ENCODE measurements at places on chromosomes 13 and 19.

GRCh38 chr13:37701306-37701705, 102.7 kb upstream of the POSTN start:
- DNase-seq, result no peak

- DNase-seq, result no peak
Measured at GRCh38 chr19:33048806-33049676, 15.6 kb downstream of the RHPN2 start.

GRCh38 chr13:65594298-65594781, 1635.8 kb downstream of the PCDH9 start:
- DNase-seq, result no peak

DNA sequence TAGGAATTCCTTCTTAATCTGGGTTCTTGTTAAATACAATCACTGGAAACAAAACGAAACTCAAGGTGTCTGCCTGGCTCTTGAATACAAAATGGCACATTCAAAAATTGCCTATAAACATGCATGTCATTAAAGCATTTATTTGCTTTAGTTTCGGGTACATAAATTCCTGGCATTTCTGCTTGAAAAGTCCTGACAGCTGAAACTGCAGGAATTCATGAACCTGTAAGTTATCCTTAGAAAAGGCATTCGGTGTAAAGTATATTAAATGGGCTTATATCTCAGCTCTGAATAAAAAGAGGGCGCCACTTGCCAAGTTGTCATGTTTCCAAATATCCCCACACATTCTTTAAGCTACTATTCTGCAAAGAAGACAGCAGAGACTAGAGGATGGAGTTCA, 32.9 kb downstream of the RXFP2 start:
- DNase-seq, result no peak

DNA sequence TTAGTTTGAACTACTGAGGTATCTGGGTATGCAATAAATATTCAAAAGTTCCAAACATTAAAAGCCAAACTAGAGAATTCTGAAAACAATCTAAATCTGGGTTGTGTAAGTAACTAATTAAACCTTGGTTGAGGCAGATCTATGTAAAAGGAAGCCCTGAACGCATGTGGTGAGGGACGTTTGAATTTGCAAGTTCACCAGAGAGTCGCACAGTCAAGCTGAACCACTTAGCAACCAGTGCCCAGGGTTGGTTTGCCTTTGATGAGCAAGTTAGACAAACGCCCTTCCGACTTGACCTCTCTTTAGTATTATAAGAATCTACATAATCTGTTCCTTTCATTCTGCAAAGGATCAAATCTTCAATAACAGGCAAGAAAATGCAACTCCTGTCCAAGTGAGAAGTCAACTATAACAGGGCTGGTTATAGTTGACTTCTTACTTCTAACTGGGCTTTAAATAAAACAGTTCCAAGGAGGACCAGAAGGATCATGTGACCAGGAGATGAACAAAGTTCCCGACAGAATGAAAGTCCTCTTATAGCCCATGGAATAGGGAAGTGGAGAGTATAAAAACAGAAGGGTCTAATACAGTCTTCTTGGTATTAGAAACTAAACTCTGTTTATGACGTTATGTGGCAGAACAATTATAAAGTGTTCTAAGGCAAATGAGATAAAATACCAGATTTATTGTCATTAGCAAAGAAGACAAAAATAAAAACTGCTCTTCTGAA, 40.6 kb downstream of the PHF11 start:
- no peak for DNase-seq

DNA sequence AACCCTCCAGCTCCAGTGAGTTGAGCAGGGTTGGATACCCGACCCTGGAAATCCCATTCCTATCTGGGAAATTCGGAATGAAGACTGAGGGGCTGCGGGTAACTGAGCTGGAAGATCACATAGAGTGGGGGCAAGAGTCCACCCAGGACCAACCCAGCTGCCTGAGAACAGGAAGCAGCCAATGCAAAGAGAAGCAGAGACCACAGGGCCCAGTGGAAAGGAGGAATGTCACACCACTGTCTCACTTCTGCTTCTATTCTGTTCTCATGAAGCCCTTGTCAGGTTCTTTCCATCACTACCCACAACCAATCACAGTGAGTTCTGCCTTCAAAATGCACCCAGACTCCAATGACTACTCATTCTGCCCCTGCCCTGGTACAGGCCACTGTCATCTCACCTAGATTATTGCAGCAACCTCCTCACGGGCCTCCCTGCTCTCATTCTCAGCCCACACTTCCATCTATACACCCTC, 15.3 kb downstream of the DYRK1B start:
- no peak for DNase-seq

GRCh38 chr13:99062593-99062992, 84.7 kb upstream of the DOCK9 start:
- no peak for DNase-seq

- DNase-seq, result no peak
Measured at GRCh38 chr13:88483202-88483601, 812.0 kb downstream of the SLITRK5 start.

DNA sequence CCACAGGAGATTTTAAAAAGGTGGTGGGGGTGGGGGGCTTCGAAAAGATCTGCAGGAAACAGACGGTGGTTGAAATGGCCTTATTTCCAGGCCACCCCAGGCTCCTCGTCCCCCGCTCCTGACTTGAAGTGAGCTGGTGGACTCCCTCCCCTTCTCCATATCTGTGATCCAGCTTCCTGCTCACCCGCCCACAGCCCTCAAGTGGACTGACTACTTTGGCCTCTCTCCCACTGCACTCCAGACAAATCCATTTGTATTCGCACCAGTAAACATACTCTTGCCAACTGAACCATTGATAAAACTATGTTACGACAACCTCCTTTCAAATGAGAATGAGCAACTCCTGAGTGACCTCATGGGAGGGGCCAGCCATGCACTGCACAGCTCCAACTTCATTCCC, 259.5 kb downstream of the COL4A1 start:
- DNase-seq, result peak; percentile 65

DNA sequence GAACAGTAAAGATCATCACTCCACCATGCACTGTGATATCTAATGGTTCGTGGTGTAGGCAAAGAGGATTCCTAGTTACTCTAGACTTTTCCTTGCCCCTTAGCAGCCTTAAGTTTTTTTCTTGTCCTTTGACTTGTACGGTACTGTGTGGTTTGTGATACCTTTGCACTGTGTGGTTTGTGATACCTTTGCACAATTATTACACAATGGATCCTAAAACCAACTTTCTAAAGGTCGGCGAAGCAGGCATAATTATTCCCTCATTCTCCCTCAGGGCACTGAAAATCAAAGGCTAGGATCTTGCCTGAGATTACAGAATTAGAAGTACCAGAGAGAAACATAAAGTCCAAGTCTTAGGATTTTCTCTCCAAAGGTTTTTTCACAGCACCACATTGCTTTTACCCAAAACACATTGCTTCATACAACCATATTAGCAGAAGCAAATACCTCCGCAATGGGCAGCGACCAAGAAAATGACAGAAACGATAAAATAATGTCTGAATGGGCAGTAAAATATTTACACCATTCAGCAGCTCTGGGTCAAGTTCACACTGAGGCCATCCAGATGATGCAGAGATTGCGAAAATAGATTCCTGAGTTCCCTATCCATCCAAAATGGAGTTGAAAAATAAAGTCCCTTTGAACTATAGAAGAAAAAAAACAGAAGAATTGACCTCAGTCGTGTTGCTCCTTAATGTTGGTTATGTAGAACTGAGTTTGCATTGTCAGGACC, 106.4 kb downstream of the FGF14 start:
- DNase-seq, result peak; percentile 4

- DNase-seq, result no peak
Measured at GRCh38 chr19:54541712-54542111, 31.9 kb upstream of the LILRA2 start.

DNA sequence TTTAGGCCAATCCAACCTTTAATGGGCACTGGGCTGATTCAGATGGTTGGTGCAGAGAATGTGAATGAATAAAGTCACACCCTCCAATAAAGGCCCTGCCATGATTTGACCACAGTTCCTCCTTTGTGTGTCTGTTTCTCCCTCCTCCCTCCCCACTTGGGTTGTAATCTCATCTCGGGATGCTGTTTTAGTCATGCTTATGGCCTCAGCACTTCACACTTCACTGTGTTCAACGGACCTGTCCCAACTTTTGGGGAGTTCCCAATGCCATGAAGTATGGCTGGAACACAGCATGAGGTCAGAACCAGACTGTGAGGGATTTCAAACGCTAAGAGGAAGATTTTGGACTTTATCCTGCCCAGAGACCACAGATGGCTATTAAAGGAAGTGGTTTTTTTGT, 5.6 kb upstream of the RAB8A start:
- DNase-seq, result no peak

DNA sequence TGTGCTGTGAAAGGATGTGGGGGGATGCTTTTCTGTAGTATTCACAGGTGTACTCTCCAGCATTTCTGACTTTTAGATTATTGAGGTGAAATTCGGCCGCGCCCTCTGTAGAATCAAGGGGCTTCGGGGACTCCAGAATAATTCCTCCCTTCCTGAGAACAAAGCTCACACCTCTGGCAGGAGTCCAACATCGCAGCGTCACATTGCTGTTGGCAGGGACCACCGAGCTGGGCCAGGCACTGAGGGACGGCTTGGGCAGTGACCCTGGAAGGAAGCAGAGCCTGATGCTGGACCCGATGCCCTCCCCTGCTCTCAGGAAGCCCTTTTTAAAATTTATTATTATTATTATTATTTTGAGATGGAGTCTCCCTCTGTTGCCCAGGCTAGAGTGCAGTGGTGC, 6.3 kb downstream of the TARM1 start:
- no peak for DNase-seq

GRCh38 chr13:64767054-64767453, 2463.1 kb downstream of the PCDH9 start:
- no peak for DNase-seq

- no peak for DNase-seq
Measured at GRCh38 chr19:11984986-11985385, 20.1 kb downstream of the ZNF763 start.

GRCh38 chr13:109897988-109898624, 111.7 kb upstream of the IRS2 start:
- DNase-seq, result no peak

GRCh38 chr13:43268632-43269031, 245.2 kb downstream of the DNAJC15 start:
- no peak for DNase-seq

DNA sequence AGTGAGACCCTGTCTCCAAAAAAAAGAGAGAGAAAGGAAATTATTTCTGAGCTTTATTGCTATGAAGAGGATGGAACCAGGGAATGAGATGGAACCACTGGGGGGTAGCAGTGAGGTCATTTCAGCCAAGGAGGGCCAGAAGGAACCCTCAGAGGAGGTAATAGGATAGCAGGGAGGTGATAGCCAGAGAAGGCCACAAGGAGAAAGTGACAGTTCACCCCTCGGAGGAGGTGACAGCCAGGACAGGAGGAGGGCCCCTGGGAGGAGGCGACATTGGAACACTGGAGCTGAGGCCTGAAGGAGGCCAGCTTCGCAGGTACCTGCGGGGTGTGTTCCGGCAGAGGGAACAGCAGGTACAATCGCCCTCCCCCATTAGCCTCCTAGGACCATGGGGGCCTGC, 675 bp upstream of the PGPEP1 start:
- DNase-seq, result no peak

DNA sequence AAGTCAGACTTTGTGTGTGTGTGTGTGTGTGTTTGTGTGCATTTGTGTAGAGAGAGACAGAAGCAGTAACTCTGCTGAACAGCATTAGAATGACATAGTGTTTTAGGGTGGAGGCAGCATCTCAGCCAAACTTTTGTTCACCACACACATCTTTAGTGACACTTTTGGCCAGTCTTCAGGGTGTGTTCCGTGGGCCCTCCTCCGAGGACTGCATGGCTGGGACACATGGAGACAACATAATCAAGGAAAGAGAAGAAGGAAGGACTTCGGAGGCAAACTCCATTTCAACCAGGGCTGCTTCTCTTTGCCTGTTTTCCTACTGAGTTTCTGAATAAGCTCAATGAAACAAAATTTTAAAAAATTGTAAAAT, 205.1 kb downstream of the LHFPL6 start:
- no peak for DNase-seq

DNA sequence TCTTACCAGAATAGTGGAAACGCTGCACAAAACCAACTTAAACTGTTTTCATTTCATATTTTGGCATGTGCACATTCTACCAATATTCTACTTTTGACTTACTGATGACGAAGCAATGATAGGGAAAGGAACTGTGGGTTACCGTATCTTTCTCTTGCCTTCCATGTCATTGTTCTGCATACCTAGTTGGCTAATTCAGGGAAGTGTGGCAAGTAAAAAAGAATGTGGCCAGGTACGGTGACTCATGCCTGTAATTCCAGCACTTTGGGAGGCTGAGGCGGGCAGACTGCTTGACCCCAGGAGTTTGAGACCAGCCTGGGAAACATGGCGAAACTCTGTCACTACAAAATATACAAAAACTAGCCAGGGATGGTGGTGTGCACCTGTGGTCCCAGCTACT, 108.2 kb downstream of the SIPA1L3 start:
- DNase-seq, result no peak

- DNase-seq, result no peak
Measured at GRCh38 chr13:30607908-30608307, 9.8 kb upstream of the USPL1 start.

DNA sequence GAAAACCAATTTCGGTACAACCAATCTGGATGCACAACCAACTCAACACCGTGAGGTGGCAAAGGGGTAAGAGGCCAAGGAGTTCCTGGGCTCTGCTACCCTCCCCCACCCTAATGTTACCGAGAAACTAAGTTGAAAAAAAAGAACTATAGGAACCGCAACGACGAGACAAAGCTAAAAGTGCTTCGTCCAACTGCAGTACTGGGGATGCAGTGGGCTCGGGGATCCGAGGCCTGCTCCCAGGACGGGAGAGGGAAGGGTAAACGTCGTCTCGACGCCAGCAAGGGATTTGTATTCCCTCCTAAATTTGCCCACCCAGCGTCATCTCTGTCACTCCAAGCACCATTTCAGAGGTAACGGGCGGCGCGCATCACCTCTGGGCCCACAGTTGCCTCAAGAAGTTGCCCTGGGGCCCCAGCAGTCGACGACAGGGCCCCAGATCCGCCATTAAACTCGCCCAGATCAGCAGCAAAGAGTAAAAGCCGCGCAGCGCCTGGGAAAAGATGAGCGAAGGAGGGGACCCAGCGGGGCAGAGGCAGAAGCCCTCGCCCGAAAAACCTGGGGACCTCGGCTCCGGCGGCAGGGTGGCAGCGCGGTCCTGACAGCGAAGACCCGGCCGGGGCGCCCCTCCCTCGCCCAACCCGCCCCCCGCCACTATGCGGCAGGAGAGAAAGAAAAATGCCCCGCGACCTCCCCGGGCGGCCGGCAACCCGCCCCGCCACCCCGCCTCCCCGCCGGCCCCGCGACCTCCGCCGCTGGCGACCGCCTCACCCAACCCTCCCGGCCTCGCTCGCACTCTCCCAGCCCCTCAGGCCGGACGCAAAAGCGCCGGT, 752 bp downstream of the ZMYM5 start:
- no peak for DNase-seq

- DNase-seq, result peak; percentile 34
Measured at GRCh38 chr13:84645196-84646012, 763.1 kb upstream of the SLITRK1 start.

DNA sequence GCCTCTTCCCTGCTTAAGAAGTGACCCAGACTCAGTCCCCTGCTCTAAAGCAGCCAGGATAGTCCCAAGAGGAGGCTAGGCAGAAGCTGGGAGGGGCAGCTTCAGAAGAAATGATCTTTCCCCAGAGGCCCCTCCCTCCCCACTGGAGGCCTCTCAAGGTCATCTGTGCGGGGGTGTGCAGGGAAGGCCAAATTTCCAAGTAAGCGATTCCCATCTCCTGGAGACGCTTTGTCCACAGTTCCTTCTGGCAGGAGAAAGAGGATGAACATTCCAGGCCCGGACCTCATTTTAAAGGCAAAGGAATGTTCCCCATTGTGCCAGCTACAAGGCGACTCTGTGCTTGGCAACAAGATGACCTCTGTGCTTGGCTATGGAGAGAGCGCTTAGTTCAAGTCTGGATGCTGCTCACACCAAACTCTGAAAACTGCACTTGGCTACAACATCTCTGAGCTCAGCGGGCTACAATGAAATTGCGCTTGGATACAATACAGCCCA, 23.5 kb downstream of the COL5A3 start:
- peak; percentile 50 for DNase-seq
